Nephron progenitor cell (in vitro differentiated cells): ENCODE measurements at places on chromosomes 13 and 19.

- DNase-seq: no peak
Measured at GRCh38 chr19:3270902-3271301, 46.4 kb downstream of the CELF5 start.

DNA sequence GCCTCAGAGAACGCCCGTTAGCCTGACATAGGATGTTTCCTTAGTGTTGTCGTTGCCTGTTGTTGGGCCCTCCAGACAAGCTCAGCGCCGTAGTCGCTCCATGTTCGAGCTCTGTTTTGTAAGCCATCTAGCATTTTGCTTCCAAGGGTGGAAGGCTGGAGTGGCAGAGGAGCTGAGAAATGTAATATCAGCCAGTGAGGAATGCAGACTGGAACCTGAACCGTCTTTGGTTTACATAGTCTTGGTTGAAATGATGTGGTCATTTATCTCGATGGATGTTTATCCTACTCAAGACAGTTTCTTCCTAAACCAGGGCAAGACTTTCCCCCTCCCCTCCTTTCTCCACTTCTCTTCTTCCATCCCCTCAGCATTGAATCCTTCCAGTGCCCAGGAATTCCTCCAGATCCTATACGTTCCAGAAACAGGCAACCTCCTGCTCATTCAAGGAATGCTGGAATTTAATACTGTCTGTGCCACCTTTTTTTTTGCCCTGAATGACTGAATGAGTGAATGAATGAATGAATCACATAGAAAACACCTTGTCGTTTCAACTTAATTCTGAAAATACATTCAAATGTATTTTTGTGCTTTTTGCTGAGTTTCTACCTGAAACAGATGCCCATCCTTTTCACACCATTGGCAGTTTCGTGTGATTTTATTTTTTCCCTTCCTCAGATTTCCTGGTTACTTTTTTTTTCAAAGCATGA, 109.5 kb upstream of the MBNL2 start:
- DNase-seq: no peak

GRCh38 chr13:81929988-81930387, 1589.1 kb upstream of the SPRY2 start:
- DNase-seq: no peak

GRCh38 chr13:106630162-106630561, 62.2 kb upstream of the ARGLU1 start:
- DNase-seq: peak; percentile 33

GRCh38 chr19:46746281-46747057, at the start of gene STRN4:
Gene STRN4, minus strand, starts transcription at chr19:46746450. Its CDS starts 20 bp downstream, at chr19:46746430.
- DNase-seq: peak; percentile 74

- DNase-seq: no peak
Measured at GRCh38 chr19:1450735-1451731, 1.1 kb downstream of the APC2 start.

DNA sequence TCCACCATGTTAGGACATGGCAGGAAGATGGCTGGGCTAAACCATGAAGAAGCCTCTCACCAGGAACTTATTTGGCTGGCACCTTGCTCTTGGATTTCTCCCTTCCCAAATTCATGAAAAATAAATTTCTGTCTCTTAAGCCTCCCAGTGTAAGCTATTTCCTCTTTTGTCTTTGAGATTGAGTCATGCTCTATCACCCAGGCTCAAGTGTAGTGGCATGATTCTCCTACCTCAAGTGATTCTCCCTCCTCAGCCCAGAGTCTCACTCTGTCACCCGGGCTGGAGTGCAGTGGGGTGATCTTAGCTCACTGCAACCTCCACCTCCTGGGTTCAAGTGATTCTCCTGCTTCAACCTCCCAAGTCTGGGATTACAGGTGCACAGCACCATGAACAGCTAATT, 12.6 kb downstream of the ZNF888 start:
- no peak for DNase-seq

GRCh38 chr13:26967119-26968038, 204.2 kb downstream of the USP12 start:
- no peak for DNase-seq

DNA sequence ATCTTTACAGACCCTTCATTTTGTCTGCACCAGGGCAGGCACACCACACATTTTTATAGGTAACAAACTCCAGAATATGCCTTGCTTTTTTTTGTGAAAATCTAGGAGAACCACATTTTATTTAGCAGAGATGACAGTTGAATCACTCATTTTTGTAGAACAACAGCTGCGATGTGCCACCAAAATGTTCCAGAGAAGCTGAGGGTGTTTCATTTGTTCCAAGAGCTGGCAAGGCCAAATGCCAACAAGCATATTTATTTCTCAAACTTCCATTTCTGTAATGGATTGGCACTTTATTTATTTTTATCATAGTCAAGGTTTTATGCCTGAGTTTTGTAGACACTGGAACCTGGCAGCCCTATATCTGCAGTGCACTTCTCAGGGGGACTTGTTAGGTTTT, 10.4 kb downstream of the OLFM4 start:
- no peak for DNase-seq

GRCh38 chr13:28380319-28380718, 114.6 kb downstream of the FLT1 start:
- DNase-seq: no peak

DNA sequence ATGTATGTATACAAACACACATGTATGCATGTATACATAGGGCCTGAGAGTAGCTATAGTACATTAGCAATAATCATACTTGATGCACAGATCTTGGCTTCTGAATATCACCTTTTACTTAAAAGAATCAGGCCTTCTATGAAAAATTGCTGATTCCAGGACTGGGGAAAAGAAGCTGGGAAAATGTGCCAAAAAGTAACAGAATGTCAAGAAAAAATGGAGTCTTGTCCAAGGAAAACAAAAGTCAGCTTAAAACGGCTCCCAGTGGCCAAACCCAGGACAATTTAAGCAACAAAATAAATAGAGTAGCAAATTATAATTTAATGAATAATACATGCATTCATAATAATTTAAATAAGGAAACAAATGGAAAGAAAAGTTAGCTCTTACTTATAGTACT, 2104.9 kb downstream of the PCDH9 start:
- no peak for DNase-seq

GRCh38 chr19:48511800-48512503, at the start of gene LMTK3:
Gene LMTK3, minus strand, starts transcription at chr19:48511835. Its CDS starts 259 bp downstream, at chr19:48511576.
- DNase-seq: peak; percentile 63

DNA sequence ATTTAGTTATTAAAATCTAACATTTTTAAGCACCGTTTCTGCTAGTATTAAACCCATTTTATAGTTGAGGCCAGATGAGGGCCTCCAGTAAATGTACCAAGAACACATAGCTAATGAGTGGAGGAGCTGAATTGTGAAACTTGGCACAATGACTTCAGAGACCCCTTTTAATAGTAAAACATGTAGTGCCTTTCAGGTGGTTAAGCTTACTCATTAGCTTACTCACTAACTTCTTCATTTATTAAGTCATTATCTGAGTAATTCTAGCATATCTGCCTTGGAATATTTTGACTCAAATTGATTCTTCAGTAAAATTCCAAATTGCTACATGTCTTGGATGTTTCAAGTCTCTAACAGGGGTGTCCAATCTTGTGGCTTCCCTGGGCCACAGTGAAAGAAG, 735.2 kb downstream of the LIG4 start:
- DNase-seq: no peak

- no peak for DNase-seq
Measured at GRCh38 chr19:4099041-4099764, 24.7 kb downstream of the MAP2K2 start.

GRCh38 chr19:11247391-11247790, 8.0 kb downstream of the ANGPTL8 start:
- no peak for DNase-seq

DNA sequence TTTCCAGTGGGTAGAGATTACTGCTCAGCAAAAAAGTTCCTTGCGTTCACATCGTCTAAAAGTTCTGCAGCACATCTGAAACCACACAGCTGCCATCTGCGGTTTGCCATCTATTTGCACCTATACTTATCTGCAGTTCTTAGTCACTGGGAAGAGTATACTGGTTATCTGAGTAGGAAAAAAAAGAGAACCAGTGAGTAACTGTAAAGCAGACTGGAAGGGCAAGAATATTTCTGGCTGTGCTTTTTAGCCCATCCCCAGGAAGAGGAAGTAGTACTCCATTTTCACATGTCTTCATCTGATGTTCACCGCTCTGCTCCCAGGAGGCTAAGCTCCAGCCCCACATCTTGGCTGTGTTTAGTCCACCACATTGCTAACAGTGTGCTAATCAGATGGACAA, 35.6 kb downstream of the EFNB2 start:
- DNase-seq: no peak
